ENCODE measurements at places on chromosomes 11 and 22. TPM values are rescaled to one million over a fixed set of nuclear protein-coding genes. Genes with fewer than 3 reads are reported as not detected.

GAB4 gene
- total RNA-seq, result not detected

MYO18B gene
- not detected for total RNA-seq

TREH gene
- not detected for total RNA-seq

JAML gene
- not detected for total RNA-seq
